CD4-positive, CD25-positive, alpha-beta regulatory T cell (primary cell): ENCODE measurements at places on chromosomes 11 and 22. TPM values are rescaled to one million over a fixed set of nuclear protein-coding genes. Genes with fewer than 3 reads are reported as not detected.
A peak's percentile ranks its signal among the peaks of the same experiment; 100 is the strongest.

MSANTD2 gene
- total RNA-seq: 10.0 TPM

VPREB1 gene
- total RNA-seq: not detected

DNA sequence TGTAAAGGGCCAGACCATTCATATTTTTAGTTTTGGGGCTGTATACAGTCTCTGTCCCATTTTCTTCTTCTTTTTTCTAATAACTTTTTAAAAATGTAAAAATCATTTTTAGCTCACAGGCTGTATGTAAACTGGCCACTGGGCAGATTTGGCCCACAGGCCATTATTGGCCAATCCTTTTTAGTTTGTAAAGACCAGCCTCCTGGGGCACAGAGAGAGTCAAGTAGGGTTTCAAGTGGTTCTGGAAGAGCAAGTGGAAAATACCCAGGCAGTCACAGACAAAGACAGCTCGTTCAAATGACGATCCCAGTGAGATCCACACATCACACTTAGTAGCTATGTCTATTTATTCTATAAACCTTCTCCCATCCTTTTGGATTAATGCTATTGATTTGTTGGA, 150.2 kb upstream of the ARHGAP20 start:
- DNase-seq: no peak
- H3K27ac ChIP-seq: no peak overlapping the region
- H3K4me1 ChIP-seq: no peaks in the 10 kb centered on the region
- no peaks in the 10 kb centered on the region for H3K27me3 ChIP-seq

DNA sequence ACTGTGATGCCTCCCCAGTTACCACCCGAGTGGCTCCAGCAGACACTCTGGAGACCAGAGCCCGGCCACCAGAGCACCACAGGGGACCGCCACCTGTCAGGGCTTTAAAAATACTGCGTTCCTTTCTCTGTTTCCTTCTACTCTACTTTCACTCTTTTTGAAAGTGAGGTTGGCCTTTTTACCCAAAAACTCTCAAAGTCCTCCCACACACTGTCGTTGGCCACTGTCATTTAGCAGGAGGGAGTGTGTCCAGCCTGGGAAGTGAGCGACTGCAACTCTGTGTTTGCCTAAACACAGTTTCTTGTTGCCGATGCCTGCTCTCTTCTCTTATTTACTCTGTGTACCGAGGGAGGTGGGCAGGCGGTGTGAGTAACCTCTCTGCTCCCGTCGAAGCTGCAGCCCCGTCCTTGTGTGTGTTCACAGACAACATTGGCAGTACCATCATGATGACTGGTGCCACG, 90.8 kb upstream of the CLDN5 start:
- no peak overlapping the region for H3K27ac ChIP-seq
- no peaks in the 10 kb centered on the region for H3K36me3 ChIP-seq

DNA sequence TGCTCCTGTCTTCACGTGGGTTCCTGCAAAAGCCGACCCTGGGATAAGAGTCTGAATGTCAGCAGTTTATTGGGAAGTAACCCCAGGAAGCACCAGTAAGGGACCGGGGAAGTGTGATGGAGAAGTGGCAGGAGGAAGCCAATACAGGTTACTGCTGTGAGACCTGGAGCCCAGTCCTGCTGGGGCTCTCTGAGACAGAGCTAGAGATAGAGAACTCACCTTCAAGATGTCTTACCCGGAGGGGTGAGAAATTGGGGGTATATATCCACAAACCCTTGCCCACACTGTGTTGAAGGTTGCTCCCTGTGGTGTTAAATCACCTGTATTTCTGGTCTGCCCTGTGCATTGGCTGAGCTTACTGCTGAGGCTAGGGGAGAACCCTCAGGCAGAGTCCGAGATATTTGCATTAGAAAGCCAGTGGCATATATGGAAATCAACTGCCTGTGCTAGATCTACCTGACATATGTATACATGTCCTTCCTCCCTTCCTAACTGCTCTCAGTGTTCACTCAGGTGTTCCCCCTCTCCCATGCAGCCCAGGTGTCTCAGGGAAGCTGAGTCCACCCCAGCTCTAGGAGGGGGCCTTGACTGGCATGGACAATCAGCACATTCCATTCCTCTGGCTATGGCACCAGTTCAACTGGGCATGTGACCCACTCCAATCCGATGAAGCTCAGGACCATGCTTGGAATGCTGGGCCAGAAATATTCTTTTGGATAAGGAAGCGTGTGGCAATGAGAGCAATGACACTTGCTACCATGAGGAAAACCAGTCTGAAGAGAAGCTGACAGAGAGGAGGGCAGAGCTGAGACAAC, 6.8 kb upstream of the MICAL2 start:
- no peak overlapping the region for H3K4me3 ChIP-seq
- no peak for DNase-seq
- H3K4me1 ChIP-seq: no peaks in the 10 kb centered on the region
- H3K36me3 ChIP-seq: no peaks in the 10 kb centered on the region

- no peaks in the 10 kb centered on the region for H3K27me3 ChIP-seq
- H3K4me1 ChIP-seq: peaks cover 19% of the 10 kb centered on the region
- DNase-seq: peak; percentile 46
- H3K4me3 ChIP-seq: peak overlapping the region; percentile 79
These were observed 1.7 kb downstream of the QSER1 start for GRCh38 chr11:32894149-32894827.

DNA sequence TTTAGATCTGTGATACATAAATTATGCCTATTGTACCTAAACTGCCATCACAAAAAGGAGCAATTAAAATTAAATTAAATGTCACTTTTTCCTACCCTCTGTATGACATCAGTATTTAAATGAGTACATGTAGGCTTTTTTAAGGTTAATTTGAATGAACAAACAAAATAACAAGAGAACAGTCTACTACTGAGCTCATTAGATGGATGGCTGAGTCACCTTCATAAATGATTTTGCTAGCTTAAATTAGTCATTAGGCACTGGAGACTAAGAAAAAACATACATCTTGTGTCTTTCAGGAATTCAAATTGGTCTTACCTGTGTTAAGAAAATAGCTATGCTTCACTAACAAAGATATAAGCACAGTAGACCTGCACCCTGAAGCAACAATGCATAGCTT, 153.6 kb downstream of the RCN1 start:
- H3K27ac ChIP-seq: no peak overlapping the region
- no peaks in the 10 kb centered on the region for H3K27me3 ChIP-seq
- no peaks in the 10 kb centered on the region for H3K4me1 ChIP-seq
- H3K4me3 ChIP-seq: no peak overlapping the region
- no peaks in the 10 kb centered on the region for H3K36me3 ChIP-seq
- DNase-seq: no peak
